ENCODE measurements at places on chromosomes 16 and 17.

GRCh38 chr17:2647957-2648356 lies 54.5 kb downstream of the PAFAH1B1 start:
- no peak for DNase-seq

- no peak for DNase-seq
Measured at GRCh38 chr17:39143552-39144093, 7.8 kb downstream of the PLXDC1 start.

DNA sequence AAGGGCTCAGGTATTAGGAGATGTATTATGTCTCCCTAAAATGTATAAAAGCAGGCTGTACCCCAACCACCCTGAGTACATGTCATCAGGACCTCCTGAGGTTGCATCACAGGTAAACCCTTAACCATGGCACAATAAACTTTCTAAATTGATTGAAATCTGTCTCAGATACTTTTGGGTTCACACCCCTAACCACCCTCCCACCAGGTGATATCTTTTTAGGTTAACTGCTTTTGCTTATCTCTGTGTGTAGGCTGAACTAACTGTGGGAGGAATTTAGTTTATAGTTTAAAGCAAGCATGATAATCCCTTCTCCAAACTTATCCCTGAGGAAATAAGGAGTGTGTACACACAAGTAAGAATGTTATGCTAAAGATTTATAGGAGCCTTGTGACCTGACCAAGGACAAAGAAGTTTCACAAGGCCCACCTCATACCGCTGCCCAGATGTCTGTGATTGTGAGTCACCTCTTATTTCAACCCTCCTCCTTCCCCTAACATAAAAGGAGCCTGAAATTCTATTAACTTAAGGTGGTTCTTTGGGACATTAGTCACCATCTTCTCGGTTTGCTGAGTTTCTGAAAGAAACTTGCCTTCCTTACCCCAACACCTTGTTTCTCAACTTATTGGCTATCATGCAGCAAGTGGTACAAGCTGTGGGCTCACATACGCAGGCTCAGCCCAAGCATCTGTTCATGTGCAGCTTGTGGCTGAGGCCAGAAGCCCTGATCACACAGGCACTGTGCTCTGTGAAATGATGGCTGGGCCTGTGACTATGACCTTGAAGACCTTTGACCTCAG lies 11.3 kb downstream of the PRSS22 start:
- no peak for DNase-seq

DNA sequence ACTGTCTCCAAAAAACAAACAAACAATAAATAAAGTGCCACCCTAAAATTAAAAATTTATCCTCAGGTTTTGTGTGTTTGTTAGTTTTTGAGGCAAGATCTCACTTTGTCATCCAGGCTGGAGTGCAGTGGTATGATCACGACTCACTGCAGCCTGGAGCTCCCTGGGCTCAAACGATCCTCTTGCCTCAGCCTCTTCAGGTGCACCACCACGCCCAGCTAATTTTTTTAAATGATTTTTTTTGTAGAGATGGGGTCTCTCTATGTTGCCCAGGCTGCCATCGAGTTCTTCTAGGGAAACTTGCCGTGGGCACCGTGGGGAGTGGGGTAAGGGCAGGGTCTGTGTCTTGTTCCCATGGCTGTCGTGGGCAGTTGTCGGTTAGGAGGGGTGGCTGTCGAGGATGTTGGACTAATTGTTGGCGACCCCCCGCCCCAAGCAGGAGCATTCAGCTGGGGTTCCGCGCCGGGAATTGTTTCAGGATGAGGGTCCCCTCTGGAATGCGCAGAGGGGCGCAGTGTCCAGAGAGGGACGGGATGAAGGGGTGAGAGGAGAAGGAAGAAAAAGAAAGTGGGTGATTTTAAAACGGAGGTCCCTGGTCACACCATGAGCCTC lies 1.1 kb upstream of the RNF213 start:
- DNase-seq = peak; percentile 23

DNA sequence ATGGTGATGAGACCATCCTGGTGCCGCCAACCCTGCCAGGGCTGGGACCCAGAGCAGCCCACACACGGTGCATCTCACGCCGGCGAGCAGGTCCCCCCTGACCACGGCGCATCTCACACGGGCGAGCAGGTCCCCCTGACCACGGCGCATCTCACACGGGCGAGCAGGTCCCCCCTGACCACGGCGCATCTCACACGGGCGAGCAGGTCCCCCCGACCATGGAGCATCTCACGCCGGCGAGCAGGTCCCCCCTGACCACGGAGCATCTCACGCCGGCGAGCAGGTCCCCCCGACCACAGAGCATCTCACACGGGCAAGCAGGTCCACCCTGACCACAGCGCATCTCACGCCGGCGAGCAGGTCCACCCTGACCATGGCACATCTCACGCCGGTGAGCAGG lies 59.2 kb downstream of the MRM3 start:
- no peak for DNase-seq

DNA sequence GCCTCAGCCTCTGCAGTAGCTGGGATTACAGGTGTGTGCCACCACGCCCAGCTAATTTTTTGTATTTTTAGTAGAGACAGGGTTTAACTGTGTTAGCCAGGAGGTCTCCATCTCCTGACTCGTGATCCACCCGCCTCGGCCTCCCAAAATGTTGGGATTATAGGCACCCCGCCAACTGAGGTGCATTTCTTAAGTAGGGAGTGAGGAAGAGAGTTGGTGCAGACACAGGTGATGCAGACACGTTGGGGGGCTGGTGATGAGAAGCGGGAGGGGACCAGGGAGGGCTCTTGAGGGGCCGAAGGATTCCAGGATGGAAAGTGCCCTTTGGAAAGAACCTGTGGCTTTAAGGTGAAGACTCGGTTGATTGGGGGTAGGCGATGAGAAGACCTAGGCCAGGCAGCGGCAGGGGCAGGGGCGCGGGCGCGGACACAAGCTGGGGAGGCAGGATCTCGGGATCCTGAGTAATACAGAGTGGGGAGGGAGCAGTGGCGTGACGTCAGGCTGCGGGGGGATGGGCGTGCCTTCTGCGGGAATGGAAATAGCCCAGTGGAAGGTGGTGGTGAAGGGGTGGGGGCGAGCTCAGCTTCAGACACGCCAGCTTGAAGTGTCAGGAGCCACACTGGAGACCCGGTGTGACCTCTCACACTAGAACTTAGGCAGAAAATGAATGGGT lies 2.5 kb upstream of the ATP6V0C start:
- no peak for DNase-seq

GRCh38 chr16:69741951-69742904 lies 12.5 kb downstream of the NOB1 start:
- no peak for DNase-seq

GRCh38 chr16:61128545-61129323 lies 907.5 kb downstream of the CDH8 start:
- DNase-seq = no peak

- no peak for DNase-seq
Measured at GRCh38 chr16:86248310-86248905, 261.9 kb upstream of the FOXF1 start.

GRCh38 chr17:2070241-2071023 lies 15.5 kb downstream of the HIC1 start:
- no peak for DNase-seq

- DNase-seq = no peak
Measured at GRCh38 chr17:49872754-49873377, 25.0 kb upstream of the TAC4 start.

- no peak for DNase-seq
Measured at GRCh38 chr16:60302261-60302660, 1568.1 kb upstream of the GOT2 start.

GRCh38 chr17:57037411-57037810 lies 47.6 kb upstream of the AKAP1 start:
- DNase-seq = no peak

GRCh38 chr16:73068541-73069401 lies 20.8 kb upstream of the ZFHX3 start:
- no peak for DNase-seq

- DNase-seq = no peak
Measured at GRCh38 chr17:39045948-39046679, 78.9 kb upstream of the FBXO47 start.

DNA sequence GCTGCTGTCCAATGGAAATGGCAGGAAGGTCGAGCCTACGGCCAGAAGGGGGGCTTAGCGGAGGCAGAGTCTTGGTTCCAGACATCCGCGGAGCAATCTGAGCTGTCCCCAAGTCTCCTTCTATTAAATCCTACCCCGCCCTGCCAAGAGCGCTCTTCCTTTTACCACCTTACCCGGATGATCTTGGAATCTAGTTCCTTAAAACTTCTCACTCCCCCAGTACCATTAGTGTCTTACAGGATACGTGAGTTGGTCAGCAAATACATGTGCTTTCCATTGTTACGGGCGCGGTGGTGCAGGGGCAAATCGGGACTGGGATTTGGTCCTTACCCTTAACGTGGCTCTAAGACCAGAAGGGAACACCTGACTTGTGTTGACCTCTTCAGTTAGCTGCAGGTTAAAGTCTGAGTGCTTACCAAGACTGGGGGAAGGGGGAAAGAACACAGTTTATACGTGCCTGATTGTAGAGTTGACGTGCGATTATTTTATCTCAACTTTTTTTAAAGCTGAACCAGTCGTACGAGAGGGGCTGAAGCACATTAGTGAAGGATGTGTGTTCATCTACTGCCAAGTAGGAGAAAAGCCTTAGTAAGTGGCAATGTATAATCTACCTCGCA lies 495 bp downstream of the TXNDC17 start:
- no peak for DNase-seq

GRCh38 chr16:57284209-57284951 lies at the start of gene PLLP:
Gene PLLP, minus strand, starts transcription at chr16:57284672. Its CDS starts 132 bp downstream, at chr16:57284540.
- no peak for DNase-seq

Measured in hematopoietic multipotent progenitor cell treated with erythropoietin and hydrocortisone succinate and interleukin-3 and kit ligand, for 8 days (in vitro differentiated cells).